ENCODE measurements at places on chromosomes 6 and 20.

DNA sequence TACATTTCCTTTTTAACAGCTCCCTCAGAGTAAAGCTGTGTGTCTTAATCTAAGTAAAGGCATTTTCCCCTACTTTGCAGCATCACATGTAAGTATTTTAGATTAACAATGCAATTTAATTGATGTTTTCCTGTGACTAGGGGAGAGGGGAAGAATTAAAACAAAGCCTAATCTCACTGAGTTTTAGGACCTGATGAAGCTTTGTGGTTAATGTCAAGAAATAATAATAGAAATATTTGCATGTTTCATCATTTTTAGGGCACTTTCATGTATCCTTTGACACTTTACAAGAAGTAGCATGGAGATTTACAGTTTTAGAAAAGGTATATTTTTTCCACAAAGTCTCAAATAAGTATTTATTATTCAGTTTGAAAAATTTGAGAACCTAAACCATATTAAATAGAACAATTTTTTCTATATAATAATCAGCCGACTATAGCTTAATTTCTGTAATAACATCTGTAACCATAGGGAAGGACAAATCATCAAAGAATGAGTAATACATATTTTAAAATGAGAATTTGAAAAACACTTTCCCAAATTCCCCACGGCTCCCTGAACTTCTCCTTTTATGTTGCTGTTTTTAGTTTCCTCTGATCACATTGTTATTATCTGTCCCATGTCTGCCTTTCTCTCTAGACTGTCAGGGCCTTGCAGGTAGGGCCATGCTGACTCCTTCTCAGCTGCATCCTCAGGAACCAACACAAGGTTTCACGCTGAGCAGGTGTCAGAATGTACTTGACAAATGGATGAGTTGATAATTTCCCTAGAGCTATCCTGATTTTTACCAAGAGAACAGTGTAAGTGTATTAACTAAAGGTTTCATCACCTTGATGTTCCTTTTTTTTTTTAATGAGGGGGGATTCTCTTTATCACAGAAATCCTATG, 338.1 kb downstream of the SYNE1 start:
- DNase-seq = no peak

DNA sequence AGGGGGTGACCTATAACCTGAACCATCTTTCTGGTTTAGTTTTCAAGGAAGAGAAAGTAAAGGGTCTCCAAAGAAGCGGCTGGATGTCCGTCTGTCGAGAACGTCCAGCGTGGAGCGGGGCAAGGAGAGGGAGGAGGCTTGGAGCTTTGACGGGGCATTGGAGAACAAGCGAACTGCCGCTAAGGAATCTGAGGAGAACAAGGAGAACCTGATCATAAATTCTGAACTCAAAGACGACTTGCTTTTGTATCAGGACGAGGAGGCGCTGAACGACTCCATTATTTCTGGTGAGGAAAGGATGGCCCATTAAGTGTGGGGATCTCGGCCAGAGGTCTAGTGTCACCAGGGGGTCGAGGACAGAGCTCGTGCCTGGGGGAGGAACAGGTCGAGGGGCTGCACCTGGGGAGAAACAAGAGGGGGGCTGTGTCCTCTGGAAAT, 159.2 kb downstream of the SYCP2 start:
- DNase-seq = no peak

GRCh38 chr6:157283900-157284737, 39.2 kb downstream of the TMEM242 start:
- no peak for DNase-seq

DNA sequence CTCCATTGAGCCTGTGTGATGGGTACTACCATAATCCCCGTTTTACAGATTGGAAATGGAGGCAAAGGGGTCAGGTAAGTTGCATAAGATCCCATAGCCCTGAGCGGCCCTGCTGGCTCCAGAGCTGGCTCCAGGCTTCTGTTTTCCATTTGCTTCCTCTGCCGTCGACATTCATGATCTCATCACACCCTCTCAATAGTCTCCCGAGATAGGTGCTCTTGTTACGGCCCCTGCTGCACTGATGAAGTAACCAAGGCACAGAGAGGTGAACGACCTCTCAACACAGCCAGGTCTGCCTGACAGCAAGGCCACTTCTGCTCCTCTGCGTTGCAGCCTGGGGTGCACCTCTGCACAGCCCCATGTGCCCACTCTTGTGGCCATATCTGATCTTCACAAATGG, 16.9 kb downstream of the CDH22 start:
- no peak for DNase-seq

GRCh38 chr6:37230104-37230503, 27.5 kb upstream of the TBC1D22B start:
- no peak for DNase-seq

DNA sequence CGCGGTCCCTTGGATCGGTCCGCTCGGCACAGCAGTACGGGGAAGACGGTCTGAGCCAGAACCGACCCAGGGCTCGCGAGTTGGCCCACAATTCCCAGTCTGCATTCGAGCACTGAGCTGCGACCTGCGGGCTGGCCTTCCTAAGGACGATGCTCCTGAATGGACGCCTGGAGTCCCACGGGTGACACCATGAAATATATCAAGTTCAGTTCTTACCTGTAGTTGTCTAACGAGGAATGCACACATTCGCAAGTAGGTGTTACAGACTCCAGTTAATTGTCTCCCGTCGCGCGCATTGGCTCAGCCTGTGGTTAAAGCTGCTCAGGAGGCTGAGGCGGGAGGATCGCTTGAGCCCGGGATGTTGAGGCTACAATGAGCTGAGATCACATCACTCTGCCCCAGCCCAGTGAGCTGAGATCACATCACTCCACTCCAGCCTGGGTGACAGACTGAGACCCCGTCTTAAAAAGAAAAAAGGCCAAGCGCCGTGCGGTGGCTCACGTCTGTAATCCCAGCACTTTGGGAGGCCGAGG, 802 bp downstream of the PEX7 start:
- DNase-seq = no peak
